ENCODE measurements at places on chromosomes 11 and 22.
A peak's percentile ranks its signal among the peaks of the same experiment; 100 is the strongest.

DNA sequence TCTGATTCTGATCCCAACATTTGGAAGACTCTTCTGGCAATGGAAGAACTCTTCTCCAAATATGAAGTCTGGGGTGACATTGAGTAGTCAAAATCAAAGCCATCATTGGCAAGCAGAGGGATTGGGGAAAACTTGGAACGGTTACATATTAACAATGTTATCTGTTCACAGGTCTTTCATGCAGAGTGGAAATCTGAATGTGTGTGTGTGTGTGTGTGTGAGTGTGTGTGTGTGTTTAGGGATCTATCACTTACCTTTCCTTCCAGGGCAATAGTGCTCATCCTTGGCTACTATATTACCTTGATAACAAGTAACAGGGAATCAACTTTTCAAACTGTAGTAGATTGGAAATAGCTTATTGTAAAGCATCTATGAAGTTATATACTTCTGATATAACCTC is 55.3 kb downstream of the EHF start:
- DNase-seq = no peak

GRCh38 chr22:38098410-38099249 is 11.9 kb downstream of the BAIAP2L2 start:
- DNase-seq = no peak

DNA sequence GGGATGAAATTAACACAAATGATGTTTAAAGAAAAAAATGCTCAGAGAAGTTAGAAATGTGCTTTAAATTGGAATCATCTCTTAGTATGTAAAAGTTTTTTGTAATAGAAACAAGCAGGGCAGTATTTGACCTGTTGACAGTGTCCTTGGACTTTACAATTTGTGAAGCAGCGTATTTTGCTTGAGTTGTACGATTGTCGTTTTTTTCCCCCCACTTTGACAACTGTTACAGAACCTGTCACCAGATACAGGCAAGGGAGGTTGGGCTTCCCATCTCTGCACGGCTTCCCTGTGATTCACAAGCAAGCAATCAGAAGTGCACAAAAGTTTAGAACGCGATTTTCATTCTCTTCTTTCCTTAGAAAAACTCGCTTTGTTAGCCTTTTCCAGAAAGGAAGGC is 8.9 kb downstream of the PPARA start:
- no peak for DNase-seq

- DNase-seq = peak; percentile 77
Observed at GRCh38 chr11:61028135-61028729, 56.8 kb downstream of the CD6 start.

DNA sequence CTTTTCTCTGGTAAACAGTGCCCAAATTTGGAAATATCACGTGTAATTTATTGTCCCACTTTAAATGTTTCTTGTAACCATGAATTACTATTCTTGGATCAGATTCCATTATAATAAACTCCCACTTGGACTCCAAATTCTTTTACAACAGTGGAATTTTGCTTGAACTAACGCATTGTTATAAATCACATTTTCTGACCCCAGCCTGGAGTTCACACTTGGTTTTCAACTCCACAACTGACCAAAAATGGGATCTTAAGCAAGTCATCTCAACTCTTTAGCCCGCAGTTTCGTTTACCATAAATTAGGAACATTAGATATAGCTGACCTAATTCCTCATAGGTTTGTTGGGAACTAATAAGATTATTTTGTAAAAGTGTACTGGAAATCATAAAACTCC is 336.8 kb upstream of the NCAM1 start:
- no peak for DNase-seq

DNA sequence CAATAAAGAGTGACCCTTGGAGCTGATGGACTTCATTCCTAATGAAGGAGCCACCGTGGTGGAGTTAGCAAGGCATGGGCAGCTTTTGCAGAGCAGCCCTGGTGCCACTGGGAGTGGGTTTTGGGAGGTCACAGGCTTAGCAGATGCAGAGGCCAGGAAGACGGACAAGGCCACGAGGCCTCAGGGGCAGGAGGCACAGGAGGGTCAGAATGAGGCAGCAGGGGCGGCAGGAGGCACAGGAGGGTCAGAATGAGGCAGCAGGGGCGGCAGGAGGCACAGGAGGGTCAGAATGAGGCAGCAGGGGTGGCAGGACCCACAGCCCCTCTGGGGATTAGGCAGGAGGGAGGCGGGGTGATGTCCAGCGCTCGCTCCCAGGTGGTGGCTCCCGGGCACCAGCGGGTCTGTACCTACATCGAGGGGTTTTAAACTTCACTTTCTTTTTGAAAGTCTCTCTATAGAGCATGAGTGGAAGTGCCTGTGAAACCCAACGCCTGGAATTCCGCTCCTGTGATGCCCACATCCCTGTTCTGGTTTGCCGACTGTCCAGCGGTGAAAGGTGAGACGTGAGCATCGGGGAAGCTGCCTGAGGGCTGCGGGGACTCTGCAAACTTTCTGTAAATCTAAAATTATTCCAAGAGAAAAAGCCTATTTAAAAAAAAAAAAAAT is 521.6 kb downstream of the BRD1 start:
- no peak for DNase-seq
